ENCODE measurements at places on chromosomes 12 and 14. TPM values are rescaled to one million over a fixed set of nuclear protein-coding genes. Genes with fewer than 3 reads are reported as not detected.

Gene PRICKLE1
- 3.8 TPM for total RNA-seq

Gene C12orf50
- total RNA-seq: not detected

Gene ADCY6
- 22.6 TPM for total RNA-seq

Gene CEP128
- 5.9 TPM for total RNA-seq

Gene DBX2
- 0.91 TPM for total RNA-seq

Gene GPR135
- total RNA-seq: 1.4 TPM

Gene SYNDIG1L
- 0.13 TPM for total RNA-seq

Gene GYS2
- not detected for total RNA-seq

Gene ACOT6
- 0.45 TPM for total RNA-seq

Gene TMEM179
- total RNA-seq: not detected

Gene TSPAN19
- not detected for total RNA-seq

Gene POTEG
- total RNA-seq: not detected

Gene TC2N
- total RNA-seq: 34.1 TPM

Gene HOXC4
- total RNA-seq: 1.7 TPM

Gene NPFF
- not detected for total RNA-seq

Gene SLCO1B1
- total RNA-seq: not detected

Gene OR6C65
- total RNA-seq: not detected
